ENCODE measurements at places on chromosomes 6 and 20.

- peak; percentile 85 for DNase-seq
Observed at GRCh38 chr6:156564127-156564806, 212.9 kb upstream of the ARID1B start.

- DNase-seq = no peak
Observed at GRCh38 chr6:40135491-40136072, 201.3 kb upstream of the MOCS1 start.

- DNase-seq = peak; percentile 45
Observed at GRCh38 chr6:89375427-89376267, 23.1 kb upstream of the UBE2J1 start.

DNA sequence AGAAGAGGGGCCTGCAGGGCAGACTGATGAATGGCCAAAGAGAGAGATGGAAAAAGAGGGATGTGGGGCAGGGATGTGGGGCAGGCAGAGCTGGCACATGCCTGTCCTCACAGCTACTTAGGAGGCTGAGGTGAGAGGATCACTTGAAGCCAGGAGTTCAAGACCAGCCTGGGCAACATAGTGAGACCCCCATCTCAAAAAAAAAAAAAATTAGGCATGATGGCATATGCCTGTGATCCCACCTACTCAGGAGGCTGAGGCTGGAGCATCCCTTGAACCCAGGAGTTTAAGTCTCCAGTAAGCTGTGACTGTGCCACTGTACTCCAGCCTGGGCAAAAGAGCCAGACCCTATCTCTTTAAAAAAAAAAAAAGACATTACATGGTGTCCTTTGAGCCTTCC is 34.8 kb downstream of the RNF8 start:
- no peak for DNase-seq

GRCh38 chr6:87408721-87409155 is 966 bp downstream of the CFAP206 start:
- DNase-seq = no peak

DNA sequence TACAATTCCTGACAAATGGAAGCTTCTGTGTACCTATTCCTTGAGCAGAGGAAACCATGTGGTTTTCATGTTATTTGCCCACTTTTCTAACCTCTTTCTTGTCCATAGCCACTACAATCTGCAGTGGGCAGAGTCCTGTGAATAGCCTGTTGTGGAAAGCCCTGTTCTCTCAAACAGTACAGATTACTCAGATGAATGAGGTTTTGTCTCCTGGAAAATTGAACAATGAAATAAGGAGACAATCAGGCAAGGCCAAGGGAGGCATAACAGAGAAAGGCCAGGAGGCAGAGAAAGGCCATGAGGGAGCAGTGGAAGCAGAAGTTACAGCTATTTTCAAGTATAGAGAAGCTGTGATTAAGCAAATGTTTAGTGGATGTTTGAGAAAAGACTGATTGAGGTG is 189.3 kb downstream of the GRIK2 start:
- no peak for DNase-seq

DNA sequence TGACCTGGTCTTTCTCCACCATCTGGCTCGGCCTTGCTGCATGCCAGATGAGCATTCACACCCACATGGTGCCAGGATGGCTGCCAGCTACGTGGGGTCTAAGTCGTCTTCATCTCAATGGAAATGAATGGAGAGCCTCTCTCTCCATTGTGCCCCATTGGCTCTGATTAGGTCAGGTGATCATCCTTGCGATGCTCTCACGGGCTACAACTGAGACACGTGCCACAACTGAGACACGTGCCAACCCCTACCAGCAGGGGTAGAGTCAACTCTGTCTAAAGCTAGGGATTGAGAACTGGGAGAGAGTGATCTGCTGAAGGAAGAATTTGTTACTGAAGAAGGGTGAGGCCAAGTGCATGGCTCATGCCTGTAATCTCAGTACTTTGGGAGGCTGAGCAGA is 67.3 kb upstream of the RALY start:
- no peak for DNase-seq

- no peak for DNase-seq
Observed at GRCh38 chr6:111110036-111110435, 22.7 kb downstream of the SLC16A10 start.

DNA sequence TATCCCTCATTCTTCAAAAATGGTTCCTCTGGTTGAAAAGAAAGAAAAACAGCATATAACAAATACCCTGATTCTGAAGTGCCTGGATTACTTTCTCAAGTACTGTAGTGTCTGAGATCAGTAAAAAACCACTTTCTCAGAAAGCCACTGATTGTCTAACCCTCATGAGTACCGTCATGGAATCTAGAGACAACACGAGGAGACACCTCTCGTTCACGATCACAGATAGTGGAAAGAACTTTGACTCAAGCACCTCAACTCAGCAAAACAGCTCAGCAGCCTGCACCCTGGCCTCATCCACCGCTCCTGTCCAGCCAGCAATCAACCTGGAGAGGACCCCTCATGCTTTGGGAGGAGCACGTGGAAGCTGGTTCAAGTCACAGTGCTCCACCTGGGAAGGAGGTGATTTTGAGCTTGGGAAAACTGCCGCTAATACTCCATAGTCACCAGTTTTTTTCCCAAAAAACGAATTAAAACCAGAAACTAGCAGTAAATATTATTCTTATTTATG is 1.0 kb downstream of the SCML4 start:
- DNase-seq = peak; percentile 61

DNA sequence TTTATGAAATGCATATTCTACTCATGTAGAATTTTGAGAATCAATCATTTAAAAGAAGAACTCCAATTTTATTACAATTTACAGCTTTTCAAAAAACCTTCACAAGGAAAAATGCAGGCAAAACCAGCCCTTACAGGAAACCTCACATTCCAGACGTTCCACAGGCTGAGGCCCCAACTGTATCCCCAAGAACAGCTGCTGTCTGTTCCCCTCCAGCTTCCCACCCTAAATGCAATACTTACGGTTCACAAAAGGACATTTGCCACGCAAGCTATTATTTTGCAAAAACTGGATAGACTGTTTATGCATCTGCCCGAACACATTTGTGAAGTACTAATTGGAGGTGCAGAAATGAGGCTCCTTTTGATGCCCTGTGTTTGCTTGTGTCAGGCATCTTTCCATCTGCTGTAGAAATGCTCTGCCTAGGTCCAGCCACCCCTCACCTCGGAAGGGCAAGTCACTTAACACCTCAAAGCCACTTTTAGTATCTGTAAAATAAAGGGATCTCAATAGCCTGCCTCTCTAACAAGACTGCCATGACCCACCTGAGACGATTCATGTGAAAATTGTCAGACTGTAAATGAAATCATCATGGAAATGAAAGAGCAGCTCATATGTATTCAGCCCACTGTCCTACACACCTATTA is 26.5 kb downstream of the PDE10A start:
- no peak for DNase-seq

- DNase-seq = peak; percentile 36
Observed at GRCh38 chr6:25960734-25961133, 1.9 kb upstream of the TRIM38 start.

DNA sequence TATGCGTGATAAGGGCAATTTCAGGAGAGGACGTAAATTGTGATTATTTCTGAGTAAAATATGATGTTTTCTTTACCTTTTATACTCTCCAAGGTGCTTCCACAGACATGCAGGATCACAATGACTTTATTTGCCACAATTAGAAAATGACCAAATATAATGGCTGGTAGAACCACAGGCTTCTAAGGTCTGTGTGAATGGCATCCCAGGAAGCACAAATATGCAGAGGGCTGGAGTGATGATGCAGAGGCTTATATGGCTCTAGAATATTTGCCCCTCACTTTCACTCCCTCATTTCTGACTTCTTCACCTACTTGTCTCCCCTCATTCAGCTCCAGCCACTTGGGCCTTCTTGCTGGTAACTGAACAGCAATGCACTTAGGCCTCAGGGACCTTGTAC is 502.1 kb upstream of the MAP3K7 start:
- DNase-seq = no peak

DNA sequence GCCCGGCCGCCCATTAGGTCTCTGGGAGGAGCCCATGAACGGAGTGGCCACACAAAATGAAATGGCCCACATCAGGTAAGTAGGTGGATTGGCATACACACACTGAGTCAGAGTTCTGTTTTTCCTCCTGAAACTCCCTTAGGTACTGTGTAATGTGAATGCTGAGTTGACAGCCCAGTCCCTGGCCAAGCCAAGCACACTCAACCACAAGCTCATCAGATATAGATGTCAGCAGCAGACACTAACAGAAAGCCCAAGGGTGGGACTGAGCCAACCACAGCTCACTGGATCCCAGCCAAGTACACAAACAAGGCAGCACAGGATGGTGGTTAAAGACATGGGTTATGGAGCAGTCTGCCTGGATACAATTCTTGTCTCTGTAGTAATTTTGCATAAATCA is 403.4 kb downstream of the GJA1 start:
- DNase-seq = no peak

- DNase-seq = no peak
Observed at GRCh38 chr6:126069449-126069848, 83.1 kb downstream of the TRMT11 start.

GRCh38 chr20:23641936-23642751 is 4.4 kb upstream of the CST3 start:
- DNase-seq = no peak
